ENCODE measurements at places on chromosomes 16 and 17.

DNA sequence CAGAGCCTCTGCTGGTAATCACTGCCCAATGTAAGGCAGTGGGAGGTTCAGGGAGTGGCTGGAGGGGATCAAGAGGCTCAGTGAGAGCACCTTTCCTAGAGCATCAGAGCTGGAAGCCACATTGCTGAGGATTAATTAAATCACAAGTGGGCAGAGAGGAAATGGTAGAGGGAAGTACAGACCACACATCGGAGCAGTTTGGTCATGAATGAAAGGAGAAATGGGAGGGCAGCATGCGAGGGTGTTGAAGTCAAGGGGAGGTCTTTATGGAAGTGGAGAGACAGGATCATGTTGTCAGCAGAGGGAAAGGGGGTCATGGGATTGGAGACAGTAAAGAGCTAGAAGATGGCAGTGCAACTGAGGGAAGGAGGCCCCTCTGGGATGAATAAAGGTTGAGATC is 2.3 kb downstream of the CCL17 start:
- no peak for DNase-seq

- DNase-seq: no peak
Measured at GRCh38 chr17:58336456-58337209, 8.0 kb upstream of the TSPOAP1 start.

GRCh38 chr16:56013962-56014552 is 138.9 kb upstream of the CES5A start:
- peak; percentile 11 for DNase-seq

DNA sequence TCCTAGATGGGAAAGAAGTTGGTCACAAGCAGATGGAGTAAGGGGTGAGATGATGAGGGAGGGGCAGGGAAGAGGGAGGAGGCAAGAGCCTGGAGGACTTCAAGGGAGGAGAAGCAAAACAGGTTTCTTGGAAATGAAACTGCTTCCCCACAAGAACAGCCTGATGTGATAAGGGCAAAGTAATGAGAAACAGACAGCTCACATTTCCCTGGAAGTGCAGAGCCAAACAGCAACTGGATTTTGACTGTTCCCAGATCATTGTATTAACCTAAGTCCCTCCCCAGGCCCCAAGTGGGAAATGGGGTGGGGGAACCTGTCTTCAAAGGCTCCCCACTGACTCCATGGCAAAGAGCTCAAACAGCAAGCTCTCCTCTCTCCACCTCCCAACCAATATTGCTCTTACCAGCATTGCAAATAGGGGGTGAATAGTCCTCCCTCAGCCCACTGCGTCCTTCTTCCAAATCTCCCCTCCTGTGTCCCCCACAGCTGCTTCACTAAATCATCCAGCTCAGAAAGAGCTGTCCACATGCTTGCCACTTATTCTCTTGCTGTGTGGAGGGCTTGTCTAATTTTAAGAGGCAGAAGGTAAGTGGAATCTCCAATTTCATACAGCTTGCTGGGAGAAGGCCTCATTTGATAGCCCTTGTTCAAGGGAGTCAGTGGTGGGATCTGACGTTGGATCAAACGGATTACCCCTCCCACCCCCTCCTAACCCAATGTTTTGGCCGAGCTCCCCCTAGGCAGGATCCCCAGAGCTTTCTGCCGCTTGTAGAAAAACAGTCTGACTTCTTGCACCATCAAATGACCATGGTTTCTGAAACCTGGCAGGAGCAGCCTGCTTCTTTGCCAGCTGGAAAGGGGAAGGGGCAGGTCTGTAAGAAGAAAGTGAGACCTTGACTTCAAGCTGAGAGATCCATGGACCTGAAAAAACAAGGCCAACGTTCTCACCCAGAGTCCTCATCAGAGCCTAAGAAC is 56.3 kb upstream of the SMIM36 start:
- DNase-seq: no peak

GRCh38 chr16:16000685-16001084 is 51.3 kb downstream of the ABCC1 start:
- DNase-seq: no peak

- DNase-seq: no peak
Measured at GRCh38 chr17:69722518-69722917, 308.0 kb downstream of the MAP2K6 start.

DNA sequence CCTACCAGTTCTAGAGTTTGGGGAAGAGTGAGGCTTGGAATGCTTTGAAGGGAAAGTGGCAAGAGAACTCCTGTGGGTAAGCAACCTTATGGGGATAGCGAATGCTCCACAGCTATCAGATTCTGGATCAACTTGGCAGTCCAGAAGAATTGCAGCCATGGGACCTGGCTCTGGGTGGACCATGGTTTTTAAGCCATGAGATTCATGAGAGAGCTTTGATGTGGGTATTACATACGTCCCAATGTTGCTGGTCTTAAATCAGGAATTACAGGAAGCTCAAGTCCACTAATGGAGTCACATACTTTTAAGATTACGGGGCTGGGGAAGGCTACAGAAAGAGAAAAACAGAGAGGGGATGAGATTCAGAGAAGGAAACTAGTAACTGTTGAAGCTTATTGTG is 142.5 kb upstream of the ELAC2 start:
- no peak for DNase-seq

DNA sequence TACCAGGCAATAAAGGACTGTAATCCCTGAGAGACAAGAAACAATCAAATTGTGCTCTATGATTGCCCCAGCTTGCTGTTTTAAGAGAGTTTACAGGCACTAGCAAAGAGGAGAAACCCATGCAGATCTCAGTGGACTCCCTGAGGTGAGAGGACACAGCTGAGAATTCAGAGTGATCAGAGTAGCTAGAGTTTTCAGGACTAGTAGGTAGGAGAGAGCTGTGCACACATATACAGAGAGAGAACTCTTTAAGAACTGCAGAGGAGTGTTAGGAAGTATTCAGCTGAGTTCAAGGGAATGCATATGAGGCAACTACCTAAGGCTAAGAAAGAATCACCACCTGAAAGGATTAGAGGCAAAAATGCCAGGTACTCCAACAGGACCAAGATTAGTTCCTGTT is 904.8 kb downstream of the CDH8 start:
- no peak for DNase-seq

DNA sequence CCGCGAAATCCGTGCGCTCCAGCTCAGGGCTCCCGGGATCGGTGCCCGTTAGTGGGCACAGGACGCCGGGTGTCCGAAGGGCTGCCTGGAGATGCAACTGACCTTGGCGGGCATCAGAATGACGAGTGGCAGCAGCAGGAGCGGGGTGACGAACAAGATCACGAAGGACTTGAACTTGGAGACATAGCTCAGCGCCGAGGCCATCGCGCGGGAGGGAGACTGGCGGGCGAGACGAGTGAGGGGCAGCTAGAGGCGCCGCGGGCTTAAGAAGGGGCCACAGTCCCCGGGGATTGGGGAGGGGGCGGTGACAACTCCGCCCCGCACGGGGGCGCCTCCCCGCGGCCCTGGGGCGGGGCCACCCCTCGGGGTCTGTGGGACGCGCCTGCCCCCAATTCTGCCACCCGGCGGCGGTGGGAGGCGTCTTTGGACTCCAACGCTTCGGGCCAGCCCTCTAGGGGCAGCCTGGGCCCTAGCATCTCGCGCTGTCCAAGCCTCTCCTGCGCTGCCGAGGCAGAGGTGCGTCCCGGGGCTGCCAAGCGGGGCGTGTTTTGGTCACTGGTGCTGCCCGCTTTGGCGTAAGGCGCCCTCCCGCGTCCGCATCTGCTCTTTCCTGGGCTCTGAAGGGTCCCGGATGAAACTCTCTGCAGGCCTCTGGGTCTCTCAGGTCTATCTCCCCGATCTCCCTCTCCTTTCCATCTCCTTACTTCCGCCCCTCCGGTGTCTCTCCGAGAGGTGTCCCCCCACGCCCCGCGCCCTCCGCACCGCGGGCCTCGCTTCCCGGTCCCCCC is at the start of gene SLC13A5:
Gene SLC13A5, minus strand, starts transcription at position 240 of the 788 bp plus-strand sequence. Its CDS starts 36 bp downstream, at position 204.
- DNase-seq: no peak

GRCh38 chr16:69590590-69590989 is 24.8 kb downstream of the NFAT5 start:
- DNase-seq: no peak

DNA sequence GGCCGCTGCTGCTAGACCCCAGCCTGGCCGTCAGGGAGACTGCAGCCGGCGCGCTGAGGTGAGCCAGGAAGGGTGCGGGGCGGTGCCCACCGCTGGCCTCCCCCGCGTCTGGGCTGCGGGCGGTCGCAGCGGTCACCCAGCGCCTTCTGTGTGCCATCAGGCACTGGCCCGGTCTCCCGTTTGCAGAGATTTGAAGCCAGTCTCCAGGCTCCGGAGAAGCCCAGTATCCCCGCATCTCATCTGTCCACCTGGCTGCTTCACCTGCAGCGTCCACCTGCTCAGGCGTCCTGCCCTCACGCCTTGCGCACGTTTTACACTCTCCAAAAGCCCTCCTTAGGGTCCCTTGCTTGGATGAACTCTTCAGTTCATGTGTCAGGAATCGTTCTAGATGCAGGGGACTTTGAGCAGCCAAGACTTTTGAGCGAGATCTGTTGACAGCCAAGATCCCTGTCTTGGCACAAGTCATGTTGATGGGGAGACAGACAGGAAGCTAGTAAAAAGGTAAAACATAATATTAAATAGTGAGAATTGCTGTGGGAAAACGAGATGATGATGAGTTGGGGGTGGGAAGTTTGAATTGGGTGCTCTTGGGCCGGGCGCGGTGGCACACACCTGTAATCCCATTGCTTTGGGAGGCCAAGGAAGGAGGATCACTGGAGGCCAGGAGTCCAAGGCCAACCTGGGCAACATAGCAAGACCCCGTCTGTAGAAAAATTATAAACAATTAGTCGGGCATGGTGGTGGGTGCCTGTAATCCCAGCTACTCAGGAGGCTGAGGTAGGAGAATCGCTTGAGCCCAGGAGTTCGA is 916 bp downstream of the HEATR3 start:
- no peak for DNase-seq

GRCh38 chr16:46839986-46840443 is 9.0 kb upstream of the C16orf87 start:
- no peak for DNase-seq

GRCh38 chr17:36506249-36506826 is 19.9 kb downstream of the ZNHIT3 start:
- no peak for DNase-seq

- no peak for DNase-seq
Measured at GRCh38 chr17:55909776-55910175, 158.9 kb downstream of the PCTP start.

GRCh38 chr17:80036715-80037477 is 454 bp downstream of the CCDC40 start:
- DNase-seq: peak; percentile 4

DNA sequence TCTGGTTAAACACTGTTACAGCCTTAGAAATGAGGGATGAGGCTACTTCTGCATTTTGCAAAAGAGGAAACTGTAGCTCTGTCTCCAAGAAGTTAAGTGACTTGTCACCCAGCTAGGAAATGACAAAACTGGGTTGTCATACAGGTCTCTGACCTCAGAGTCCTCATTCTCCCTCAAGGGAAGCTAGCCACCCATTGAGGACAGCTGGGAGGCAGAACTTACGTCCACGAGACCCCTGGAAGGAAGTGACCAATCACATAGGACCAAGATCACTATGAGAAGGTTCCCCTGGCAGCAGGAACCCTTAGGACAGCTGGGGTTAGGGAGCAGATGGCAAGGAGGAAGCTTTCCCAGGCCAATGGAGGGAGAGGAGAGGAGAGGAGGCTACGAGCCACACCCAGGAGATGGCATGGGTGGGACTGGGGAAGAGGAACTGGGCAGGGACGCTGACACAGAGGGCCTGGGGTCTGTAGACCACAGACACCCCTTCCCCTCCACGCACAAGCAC is 11.2 kb downstream of the METTL22 start:
- DNase-seq: no peak

DNA sequence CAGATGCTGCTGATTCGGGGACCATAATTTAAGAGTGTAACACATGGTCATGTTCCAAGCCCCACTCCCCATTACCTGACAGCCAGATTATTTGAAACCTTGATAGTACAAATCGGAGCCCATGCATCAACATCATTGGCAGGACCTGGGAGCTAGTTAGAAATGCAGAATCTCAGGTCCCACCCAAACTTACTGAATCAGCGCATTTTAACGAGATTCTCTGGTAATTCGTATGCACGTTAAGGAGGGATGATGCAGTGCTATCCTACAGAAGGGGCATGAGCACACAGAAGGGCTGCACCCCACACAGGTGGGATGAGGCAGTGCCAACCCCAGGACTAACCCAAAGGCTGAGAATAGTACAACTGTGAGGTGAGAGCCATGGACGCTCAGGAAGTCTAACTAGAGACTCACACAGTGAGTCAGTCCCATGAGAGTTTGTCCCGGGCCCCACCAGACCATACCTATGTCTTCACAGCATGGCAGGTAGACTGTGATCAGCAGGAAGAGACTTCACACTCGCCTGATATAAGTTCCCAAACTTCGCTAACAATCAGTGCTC is 64.9 kb downstream of the ZNF18 start:
- no peak for DNase-seq

GRCh38 chr16:73015612-73016487 is 32.1 kb downstream of the ZFHX3 start:
- DNase-seq: no peak

GRCh38 chr17:61984821-61985220 is 57.0 kb upstream of the INTS2 start:
- no peak for DNase-seq

DNA sequence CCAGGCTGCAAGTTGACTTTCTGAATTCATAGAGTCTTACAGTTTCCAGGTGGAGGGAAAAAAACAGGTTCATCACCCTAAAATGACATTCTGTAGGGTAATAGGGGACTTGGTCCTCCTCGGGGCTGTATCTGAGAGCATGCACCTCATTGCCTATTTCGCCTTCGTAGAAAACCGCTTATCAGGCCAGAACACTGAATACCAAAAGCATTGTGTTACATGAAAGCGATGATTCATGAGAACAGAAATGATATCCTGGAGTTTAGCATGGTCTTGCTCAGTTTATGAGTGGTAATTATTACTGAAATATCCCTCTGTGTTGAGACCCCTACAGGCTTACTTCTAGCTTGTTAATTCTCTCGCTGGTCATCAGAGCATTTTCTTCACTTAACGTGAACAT is 61.4 kb upstream of the ARHGAP44 start:
- DNase-seq: no peak

- no peak for DNase-seq
Measured at GRCh38 chr17:38572669-38573365, 32.9 kb downstream of the SRCIN1 start.

DNA sequence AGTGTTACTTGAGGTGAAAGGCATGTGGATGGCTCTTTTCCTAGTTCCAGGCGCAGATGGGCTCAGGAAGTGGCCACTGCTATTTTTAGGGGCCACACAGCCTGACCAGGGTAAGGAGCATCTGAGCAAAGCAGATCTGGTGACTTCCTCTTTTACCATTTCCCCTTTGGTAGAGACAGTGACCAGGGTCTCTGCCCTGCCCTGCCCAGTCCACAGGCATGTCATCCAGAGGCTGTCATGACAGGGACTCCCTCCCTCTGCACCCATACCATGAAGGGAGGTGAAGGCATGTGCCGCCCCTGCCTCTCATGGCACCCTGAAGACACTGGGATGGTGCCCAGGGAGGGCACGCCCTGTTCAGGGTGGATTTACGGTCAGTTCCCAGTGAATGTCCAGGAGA is 2.2 kb downstream of the PLA2G15 start:
- DNase-seq: no peak

Data from stimulated activated CD8-positive, alpha-beta memory T cell treated with anti-CD3 and anti-CD28 coated beads, Interleukin-4, amount 100 ng/mL, for 24 hours (primary cell).